ENCODE measurements at places on chromosomes 11 and 22.

DNA sequence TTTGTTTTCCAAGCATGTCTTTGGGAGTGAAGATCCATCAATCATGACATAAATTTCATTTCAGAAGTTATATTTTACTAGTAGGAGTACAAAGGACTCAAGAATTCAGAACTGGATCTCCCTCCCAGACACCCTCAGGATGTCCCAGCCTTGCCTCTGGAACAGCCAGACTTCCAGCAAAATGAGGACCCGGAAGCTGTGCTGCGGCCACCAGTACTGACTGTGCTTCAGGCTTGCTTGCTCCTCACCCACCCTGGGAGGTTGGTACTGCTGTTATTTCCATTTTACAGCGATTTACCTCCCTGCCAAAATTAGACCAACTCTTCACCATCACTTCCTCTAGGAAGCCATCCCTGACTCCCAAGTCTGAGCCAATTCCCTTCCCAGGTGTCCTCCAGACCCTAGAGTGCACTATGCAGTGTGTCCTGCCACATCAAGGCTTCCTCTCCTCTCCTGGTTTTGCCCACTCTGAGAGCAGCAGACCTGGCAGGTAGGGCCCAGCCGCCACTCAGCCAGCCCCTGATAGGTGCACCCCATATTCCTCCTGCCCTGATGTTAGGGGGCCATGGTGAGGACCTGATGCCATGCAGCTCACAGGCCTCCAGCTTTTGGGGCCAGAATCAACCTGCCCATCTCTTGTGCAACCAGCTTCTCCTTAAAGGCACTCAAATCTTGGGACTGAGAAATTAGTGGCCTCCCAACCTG, 47.3 kb upstream of the WNT7B start:
- no peak for DNase-seq

DNA sequence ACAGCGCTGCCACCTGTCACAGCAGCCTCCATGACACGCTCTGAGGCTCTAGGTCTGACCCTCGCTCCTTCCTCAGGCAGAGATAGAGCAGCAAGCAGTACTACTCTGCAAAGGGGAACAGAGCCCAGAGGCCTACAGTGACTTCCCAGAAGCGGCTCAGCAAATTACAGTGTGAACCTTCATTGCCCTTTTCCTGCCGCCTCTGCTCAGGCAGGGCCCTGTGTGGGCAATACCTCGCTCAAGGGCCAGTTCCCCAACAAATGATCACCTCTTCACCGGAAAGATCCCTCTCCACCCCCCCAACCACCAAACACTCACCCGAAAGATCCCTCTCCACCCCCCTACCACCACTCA, 12.3 kb downstream of the KIAA0930 start:
- no peak for DNase-seq

DNA sequence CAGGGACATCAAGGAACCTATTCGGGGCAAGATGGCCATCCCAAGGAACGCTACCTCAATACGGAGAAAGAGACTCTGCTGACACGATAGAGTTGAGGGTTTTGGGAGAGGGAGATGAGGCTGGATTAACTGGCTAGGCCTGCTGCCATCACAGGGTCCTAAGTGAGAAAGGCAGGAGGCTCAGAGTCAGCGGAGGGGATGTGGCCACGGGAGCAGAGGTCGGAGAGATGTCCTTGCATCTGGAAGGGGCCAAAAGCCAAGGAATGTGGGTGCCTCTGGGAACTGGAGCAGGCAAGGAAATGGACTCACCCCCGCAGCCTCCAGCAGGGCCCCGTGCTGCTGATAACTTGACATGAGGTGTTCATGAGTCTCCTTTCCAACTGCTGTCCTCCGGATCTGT, 31.0 kb upstream of the RFPL3 start:
- DNase-seq: no peak

DNA sequence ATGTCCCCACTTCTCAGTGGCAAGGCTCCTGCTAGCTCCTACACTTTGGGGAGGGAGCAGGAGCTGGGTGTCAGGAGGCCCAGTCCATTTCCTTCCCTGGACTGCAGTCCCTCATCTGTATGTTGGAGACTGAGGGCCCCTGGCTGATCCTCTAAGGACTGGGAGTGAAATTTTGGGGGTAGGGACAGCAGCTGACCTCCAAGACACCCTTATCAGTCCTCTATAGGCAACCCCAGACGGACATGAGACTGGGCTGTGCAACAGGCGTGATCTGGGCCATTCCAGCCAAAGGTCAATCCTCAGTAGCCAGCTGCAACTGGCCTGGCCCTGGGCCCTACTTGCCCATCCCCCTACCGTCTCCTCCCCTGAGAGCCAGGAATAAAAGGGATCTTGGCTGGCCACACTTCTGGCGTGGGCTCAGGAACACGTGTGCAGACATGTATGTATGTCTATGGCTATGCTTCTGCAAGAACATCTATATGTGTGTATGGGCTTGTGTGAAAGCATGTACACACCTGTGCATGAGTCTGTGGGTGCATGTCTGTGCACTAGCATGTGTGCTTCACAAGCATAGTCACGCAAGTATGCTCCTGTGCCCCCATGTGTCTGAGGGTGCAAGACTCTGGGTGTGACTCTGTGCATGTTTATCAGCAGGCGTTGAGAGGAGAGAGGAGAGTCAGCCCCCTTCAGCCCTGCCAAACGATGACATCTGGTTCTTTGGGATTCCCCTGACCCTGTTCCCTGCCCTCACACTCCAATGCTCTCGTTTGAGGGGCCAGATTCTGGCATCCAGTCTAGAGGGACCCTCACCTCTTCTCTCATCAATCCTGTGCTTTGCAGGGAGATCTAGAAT, 24.6 kb upstream of the DGAT2 start:
- DNase-seq: no peak

DNA sequence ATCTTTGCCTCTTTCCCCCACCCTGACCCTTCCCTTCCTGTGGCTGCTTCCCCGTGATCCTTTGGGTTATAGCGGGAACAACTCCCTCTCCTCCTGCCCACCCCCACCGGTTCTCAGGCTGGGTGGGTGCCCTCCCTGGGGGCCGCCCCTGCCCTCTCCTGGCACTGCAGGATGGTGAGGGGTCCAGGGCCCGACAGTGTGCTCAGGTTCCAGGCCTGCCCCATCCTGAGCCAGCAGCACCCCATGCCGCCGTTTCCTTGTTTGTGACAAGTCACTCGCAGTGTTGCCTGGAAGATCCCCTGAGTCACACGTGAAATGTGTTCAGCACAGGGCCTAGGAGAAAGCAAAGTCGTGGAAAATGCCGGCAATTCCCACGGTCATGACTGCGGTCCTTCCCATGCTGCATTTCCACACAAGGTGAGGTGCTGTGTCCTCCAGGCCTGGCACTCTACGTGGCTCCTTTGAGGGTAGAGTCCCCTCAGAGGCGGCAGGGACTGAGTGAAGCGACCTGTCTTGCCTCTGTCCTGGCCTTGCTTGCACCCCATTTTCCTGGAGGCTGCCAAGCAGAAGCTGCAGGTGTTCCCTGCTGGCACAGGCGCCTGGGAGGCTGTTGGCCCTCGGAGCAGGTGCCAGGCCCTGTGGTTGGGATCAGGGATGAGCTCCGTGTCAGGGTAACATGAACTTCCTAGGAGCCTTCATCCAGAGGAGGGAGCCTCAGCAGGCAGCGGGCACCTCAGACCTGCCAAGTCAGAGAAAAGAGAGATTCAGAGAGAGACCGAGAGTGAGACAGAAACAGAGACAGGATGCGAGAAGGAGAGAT, 80.5 kb upstream of the LINC01488 start:
- no peak for DNase-seq

Measured in mucosa of descending colon (tissue), 3 donors.